ENCODE measurements at places on chromosomes 2 and 18. TPM values are rescaled to one million over a fixed set of nuclear protein-coding genes. Genes with fewer than 3 reads are reported as not detected.

ARHGAP25 gene
- polyA plus RNA-seq: 2.0 TPM

ALLC gene
- not detected for polyA plus RNA-seq

CYB5A gene
- polyA plus RNA-seq: 274 TPM

SPATA3 gene
- polyA plus RNA-seq: not detected

DQX1 gene
- 0.32 TPM for polyA plus RNA-seq

FBLN7 gene
- polyA plus RNA-seq: 0.16 TPM

All from GM23338 (cell line).